ENCODE measurements at places on chromosomes 3 and 15. TPM values are rescaled to one million over a fixed set of nuclear protein-coding genes. Genes with fewer than 3 reads are reported as not detected.

The HRG gene
- total RNA-seq: not detected

The CAPN7 gene
- 32.5 TPM for total RNA-seq

The GOLGA6D gene
- not detected for total RNA-seq

The KNL1 gene
- 0.65 TPM for total RNA-seq

The PEX5L gene
- 0.73 TPM for total RNA-seq

All from heart right ventricle (tissue), 16 donors.